ENCODE measurements at places on chromosomes 13 and 19. TPM values are rescaled to one million over a fixed set of nuclear protein-coding genes. Genes with fewer than 3 reads are reported as not detected.

Gene PRSS57
- total RNA-seq = not detected

- no peaks in the 10 kb centered on the region for H3K27me3 ChIP-seq
- H3K4me3 ChIP-seq = no peak overlapping the region
- no peaks in the 10 kb centered on the region for H3K36me3 ChIP-seq
- DNase-seq = no peak
- H3K27ac ChIP-seq = no peak overlapping the region
These were observed 46.9 kb downstream of the FGF9 start for GRCh38 chr13:21717817-21718216.

DNA sequence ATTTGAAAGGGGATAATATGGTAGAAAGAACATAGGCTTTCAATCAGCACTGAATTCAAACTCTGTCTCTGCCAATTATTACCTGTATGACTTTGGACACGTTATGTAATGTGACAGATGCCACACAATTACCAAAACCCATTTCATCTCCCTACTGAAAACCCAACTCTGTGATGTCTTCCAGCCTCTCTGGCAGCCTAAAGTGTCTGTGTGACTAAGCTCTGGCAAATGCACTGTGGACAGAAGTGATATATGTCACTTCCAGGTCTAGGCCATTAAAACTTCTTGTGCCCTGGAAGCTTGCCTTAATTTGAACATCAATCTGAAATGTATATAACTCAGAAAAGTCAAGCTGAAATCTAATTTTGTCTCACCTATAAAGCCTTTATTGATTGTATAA lies 552.0 kb downstream of the RFC3 start:
- no peaks in the 10 kb centered on the region for H3K36me3 ChIP-seq
- no peak for DNase-seq
- H3K4me3 ChIP-seq = no peak overlapping the region
- peaks cover 21% of the 10 kb centered on the region for H3K4me1 ChIP-seq

DNA sequence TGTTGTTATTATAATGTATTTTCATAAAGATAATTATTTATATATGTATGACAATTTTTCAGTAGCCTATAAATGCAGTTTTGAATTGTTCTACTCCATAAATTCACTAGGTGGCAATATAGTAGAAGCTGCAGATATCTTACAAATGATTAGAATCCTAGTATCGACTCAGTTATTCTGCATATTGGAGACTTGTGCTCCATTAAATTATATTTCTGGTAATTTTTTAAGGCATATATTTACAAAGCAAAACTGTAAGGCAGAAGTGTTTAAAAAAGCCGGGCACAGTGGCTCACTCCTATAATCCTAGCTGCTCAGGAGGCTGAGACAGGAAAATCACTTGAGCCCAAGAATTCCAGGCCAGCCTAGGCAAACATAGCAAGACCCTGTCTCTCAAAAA lies 58.7 kb downstream of the DPY19L3 start:
- H3K4me3 ChIP-seq = no peak overlapping the region
- no peak overlapping the region for H3K27ac ChIP-seq
- DNase-seq = no peak
- no peaks in the 10 kb centered on the region for H3K4me1 ChIP-seq
- peaks cover 19% of the 10 kb centered on the region for H3K36me3 ChIP-seq

DNA sequence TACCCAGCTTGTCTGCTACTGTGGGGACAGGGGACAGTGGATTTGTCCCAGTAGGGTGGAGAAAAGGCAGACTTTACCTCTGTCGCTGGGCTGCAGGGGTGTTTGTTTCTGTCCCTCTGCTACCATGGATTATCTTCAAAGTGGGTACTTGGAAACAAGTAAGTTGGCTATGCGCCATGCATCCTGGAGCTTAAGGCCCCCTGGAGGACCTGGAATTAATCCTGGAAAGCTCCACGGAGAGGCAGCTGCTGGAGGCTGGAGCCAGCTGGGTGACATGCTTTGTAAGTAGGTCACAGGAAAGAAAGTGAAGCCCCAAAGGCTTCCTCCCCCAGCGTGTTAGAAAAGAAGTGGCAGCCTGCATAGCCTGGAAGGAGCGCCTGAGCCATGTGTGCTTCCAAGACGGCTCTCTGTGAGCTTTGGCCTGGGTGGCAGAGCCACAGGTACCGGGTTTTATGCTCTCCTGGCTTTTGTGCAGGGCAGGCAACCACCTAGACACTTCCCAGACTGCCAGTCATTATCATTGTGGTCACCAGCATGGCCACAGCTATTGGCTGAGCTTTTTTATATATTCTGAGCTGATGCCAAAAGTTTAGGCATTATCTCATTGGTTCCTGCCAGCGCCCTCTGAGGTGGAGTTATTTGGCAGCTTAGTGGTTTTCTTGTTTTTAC lies 9.5 kb downstream of the B3GLCT start:
- H3K27me3 ChIP-seq = no peaks in the 10 kb centered on the region
- no peaks in the 10 kb centered on the region for H3K36me3 ChIP-seq
- no peak for DNase-seq
- peaks cover 39% of the 10 kb centered on the region for H3K4me1 ChIP-seq
- no peak overlapping the region for H3K4me3 ChIP-seq

GRCh38 chr13:80633251-80633650 lies 292.3 kb upstream of the SPRY2 start:
- DNase-seq = no peak
- peaks cover 10% of the 10 kb centered on the region for H3K4me1 ChIP-seq
- no peaks in the 10 kb centered on the region for H3K27me3 ChIP-seq
- no peak overlapping the region for H3K27ac ChIP-seq
- H3K4me3 ChIP-seq = no peak overlapping the region
- no peaks in the 10 kb centered on the region for H3K36me3 ChIP-seq

GRCh38 chr13:42369071-42369797 lies 97.3 kb downstream of the AKAP11 start:
- H3K4me1 ChIP-seq = peaks cover 8% of the 10 kb centered on the region
- no peak overlapping the region for H3K4me3 ChIP-seq
- no peaks in the 10 kb centered on the region for H3K36me3 ChIP-seq
- no peak for DNase-seq
- H3K27me3 ChIP-seq = peaks cover 5% of the 10 kb centered on the region
- no peak overlapping the region for H3K27ac ChIP-seq

DNA sequence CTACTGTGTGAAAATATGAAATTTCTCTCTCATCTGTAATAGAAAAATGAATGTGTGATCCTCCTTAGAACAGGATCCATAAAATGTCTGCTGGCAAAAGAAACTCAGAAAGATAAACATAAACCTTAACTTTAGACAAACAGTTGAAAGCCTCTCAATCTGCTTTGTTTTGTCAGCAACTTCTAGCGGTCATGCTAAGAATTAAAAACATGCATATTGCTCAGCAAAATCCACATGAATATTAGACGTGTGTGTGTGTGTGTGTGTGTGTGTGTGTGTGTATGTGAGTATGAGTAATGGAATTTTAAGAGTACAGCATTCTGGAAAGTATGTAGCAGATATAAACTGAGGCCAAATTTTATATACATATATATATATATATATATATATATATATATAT lies 1779.2 kb upstream of the MIR17HG start:
- no peaks in the 10 kb centered on the region for H3K27me3 ChIP-seq
- H3K4me3 ChIP-seq = no peak overlapping the region
- no peak for DNase-seq
- H3K4me1 ChIP-seq = peaks cover 27% of the 10 kb centered on the region
- peak overlapping the region; percentile 75 for H3K27ac ChIP-seq

DNA sequence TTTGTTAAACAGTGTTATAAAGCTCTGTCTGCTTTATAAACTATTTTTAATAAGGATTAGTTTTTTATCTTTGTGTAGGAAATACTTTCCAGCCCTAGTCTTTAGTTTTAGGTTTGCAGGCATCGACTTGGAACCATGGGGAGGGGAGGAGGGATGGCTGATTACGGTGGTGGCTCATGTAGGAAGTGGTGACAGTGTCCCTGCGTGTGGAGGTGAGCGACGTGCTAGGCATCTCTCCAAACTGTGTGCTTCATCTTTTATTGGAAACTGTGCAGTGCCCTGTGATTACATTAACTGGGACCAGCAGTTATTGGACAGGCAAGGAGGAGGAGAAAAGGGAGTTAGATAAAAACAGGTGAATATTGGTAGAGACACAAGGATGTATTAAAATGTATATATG lies 203.8 kb downstream of the ATP8A2 start:
- H3K27me3 ChIP-seq = no peaks in the 10 kb centered on the region
- peaks cover 28% of the 10 kb centered on the region for H3K4me1 ChIP-seq
- H3K27ac ChIP-seq = peak overlapping the region; percentile 82
- H3K36me3 ChIP-seq = no peaks in the 10 kb centered on the region

Gene SYNE4
- total RNA-seq = 0.55 TPM

Gene NKG7
- total RNA-seq = not detected

Gene ZNF83
- total RNA-seq = 55.6 TPM

- DNase-seq = no peak
- H3K27ac ChIP-seq = peak overlapping the region; percentile 56
- peaks cover 4% of the 10 kb centered on the region for H3K27me3 ChIP-seq
- H3K4me3 ChIP-seq = peak overlapping the region; percentile 86
- H3K4me1 ChIP-seq = peaks cover 23% of the 10 kb centered on the region
These were observed 600 bp downstream of the UBE2S start for GRCh38 chr19:55406826-55407549.

Gene ZNF443
- 2.2 TPM for total RNA-seq

Gene CCDC122
- total RNA-seq = 12.4 TPM

DNA sequence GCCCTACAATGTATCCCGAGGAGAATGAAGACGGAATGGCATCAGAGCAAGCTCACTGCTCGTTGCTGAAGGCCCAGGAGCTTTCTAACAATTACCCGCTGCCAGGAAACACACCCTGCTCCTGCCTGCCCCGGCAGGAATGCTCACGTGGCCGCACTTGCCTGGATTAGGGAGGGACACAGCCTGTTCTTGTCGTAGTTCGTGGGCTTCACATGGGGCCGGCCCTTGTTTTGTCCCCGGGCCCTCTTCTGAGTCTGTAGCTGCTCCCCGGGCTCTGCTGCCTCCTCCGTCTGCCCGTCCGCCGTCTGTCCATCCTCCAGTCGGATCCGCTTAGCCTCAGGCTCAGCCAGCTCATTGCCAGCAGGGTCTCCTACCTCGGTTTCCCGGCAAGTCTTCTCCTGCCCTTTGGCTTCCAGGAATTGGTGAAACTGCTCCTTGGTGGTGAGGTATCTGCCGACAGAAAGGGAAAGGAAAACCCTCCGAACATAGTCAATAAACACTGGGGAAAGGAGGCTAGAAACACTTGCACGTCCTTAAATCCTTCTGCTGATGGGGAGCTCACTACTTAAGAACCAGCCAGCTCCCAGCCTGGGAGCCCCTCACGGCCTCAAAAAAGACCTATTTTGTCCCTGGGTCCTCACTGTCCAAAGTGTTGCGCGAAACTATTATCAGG lies 941 bp downstream of the DUS3L start:
- H3K27ac ChIP-seq = peak overlapping the region; percentile 99
- H3K36me3 ChIP-seq = peaks cover 17% of the 10 kb centered on the region
- H3K4me1 ChIP-seq = peaks cover 7% of the 10 kb centered on the region
- no peak for DNase-seq
- no peaks in the 10 kb centered on the region for H3K27me3 ChIP-seq
